ENCODE measurements at places on chromosomes 5 and 9. TPM values are rescaled to one million over a fixed set of nuclear protein-coding genes. Genes with fewer than 3 reads are reported as not detected.

DNA sequence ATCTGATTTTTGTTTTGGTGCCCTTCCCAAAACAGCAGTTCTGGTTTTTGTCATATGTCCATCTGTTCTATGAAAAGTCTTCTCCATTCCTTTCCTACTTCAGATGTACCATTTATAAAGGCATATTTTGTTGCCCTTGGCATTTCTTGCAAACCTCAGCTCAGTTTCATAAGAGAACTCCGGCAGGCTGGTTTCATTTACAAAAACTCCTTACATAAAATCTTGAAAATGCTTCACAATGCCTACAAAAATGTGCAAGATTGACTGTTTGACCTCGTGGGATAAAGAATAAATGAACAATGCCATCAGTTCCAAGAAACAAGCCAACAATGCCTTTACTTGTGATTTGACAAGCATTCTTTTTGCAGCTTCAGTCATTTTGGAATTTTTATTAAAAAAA lies 39.1 kb upstream of the CTNNAL1 start:
- H3K27me3 ChIP-seq, result no peaks in the 10 kb centered on the region
- peaks cover 15% of the 10 kb centered on the region for H3K36me3 ChIP-seq
- H3K4me1 ChIP-seq, result no peaks in the 10 kb centered on the region
- no peak overlapping the region for H3K27ac ChIP-seq

DNA sequence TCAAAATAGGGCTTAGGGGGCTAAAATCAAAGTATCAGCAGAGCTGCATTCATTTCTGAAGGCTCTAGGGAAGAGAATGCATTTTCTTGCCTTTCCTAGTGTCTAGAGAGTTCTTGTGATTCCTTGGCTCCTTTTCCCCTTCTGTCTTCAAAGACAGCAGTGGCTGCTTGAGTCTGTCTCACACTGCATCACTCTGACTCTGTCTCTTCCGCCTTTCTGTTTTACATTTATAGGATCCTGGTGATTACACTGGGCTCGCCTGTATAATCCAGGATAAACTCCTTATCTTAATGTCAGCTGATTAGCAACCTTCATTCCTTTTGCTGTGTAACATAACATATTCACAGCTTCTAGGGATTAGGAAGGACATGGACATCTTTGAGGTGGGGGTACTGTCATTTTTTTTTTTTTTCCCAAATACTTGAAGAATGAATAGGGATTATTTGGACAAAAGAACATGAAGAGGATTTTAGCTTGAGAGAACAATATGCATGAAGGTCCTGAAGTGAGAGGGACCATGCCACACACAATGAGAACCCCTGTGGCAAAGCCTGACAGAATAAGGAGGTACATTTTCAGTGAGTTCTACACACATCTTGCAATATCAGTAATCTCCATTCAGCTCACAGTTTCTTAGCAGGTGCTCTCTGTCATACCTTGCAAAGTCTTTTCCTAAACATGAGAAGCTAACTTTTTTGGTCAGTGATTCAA lies 267.6 kb downstream of the FAM170A start:
- no peak for DNase-seq
- H3K4me1 ChIP-seq, result no peaks in the 10 kb centered on the region
- no peak overlapping the region for H3K27ac ChIP-seq

DNA sequence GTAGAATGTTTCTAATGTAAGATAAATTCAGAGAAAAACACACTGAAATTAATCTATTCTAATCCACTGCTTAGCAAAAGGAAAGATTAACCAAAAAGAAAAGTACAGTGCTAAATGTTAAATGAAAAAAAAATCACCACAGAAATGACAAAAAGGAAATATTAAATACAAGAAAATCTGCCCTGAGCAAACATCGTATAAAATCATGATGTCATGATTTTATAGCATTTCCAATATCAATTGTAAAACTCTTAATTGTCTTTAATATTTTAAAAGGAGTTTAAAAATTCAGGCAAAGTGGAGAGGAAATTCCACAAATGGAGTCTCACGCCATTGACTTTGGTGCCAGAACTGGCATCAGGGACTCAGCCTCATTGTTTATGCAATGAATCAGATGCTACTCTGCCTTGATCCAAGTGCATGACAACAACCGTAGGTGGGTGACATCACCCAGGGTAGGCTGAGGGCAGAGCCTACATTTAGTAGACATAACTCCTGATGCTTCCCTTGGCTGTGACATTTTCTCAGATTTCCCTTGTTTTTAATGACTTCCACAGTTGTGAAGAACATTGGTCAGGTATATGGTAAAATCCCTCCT lies 696.8 kb downstream of the SEMA5A start:
- H3K36me3 ChIP-seq, result no peaks in the 10 kb centered on the region
- H3K27ac ChIP-seq, result no peak overlapping the region
- no peaks in the 10 kb centered on the region for H3K4me1 ChIP-seq
- H3K27me3 ChIP-seq, result no peaks in the 10 kb centered on the region
- H3K4me3 ChIP-seq, result no peak overlapping the region

GRCh38 chr5:65037831-65038815 lies 269.4 kb downstream of the CWC27 start:
- no peaks in the 10 kb centered on the region for H3K27me3 ChIP-seq
- no peak overlapping the region for H3K4me3 ChIP-seq
- no peaks in the 10 kb centered on the region for H3K36me3 ChIP-seq
- peaks cover 25% of the 10 kb centered on the region for H3K4me1 ChIP-seq
- H3K27ac ChIP-seq, result peak overlapping the region; percentile 93

- H3K27me3 ChIP-seq, result no peaks in the 10 kb centered on the region
- no peak for DNase-seq
- no peak overlapping the region for H3K27ac ChIP-seq
- H3K36me3 ChIP-seq, result no peaks in the 10 kb centered on the region
These were observed 87.9 kb upstream of the POU5F2 start for GRCh38 chr5:93829346-93829745.

GRCh38 chr5:40221796-40222195 lies 457.9 kb upstream of the PTGER4 start:
- no peak for DNase-seq
- no peaks in the 10 kb centered on the region for H3K4me1 ChIP-seq
- no peak overlapping the region for H3K4me3 ChIP-seq
- H3K27me3 ChIP-seq, result no peaks in the 10 kb centered on the region
- no peak overlapping the region for H3K27ac ChIP-seq

GRCh38 chr9:23493219-23493618 lies 332.8 kb downstream of the ELAVL2 start:
- no peak overlapping the region for H3K4me3 ChIP-seq
- H3K4me1 ChIP-seq, result no peaks in the 10 kb centered on the region
- H3K27ac ChIP-seq, result no peak overlapping the region
- DNase-seq, result no peak
- no peaks in the 10 kb centered on the region for H3K36me3 ChIP-seq
- no peaks in the 10 kb centered on the region for H3K27me3 ChIP-seq

DNA sequence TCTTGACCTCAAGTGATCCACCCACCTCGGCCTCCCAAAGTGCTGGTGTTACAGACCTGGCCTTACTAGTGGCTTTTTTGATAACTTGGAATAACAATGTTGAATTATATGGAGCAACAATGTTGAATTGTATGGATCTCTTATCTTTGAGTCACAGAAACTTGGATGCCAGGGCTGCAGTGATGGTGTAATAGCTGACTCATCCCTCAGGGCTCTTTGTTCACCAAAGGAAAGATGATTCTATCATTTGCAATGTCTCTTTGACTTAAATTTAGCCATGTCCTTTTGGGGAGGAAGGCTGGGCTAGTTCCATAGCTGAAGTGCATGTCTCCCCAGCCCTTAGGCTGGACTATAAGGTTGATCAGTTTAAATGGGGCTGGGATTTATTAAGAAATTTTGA lies 172.3 kb downstream of the PDZD2 start:
- no peak overlapping the region for H3K4me3 ChIP-seq
- H3K4me1 ChIP-seq, result no peaks in the 10 kb centered on the region
- no peak overlapping the region for H3K27ac ChIP-seq
- no peaks in the 10 kb centered on the region for H3K27me3 ChIP-seq

DNA sequence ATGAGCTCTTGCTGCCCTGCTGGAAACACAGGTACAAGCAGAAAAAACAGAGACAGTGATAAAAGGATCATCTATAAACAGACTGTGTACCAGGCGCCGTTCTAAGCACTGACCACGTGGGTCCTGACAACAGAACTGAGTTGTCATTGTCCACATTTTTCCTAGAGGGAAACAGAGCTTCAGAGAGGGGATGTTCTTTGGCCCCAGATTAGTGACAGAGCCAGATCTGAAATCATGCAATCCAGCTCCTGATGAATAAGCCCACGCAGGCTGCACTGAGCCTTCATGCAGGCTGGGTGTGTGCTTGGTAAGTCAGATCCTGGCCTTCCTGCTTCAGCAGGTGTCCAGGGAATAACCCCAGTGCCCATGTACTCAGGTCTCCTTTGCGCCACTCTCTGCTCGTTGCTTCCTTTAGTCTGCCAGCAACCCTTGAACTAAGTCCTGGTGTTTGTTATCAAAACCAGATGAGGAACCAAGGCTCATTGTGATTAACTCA lies 22.8 kb upstream of the TCF7 start:
- no peak overlapping the region for H3K4me3 ChIP-seq
- H3K36me3 ChIP-seq, result no peaks in the 10 kb centered on the region
- no peak for DNase-seq
- no peaks in the 10 kb centered on the region for H3K27me3 ChIP-seq

GRCh38 chr5:59503220-59503619 lies 390.3 kb downstream of the PDE4D start:
- no peak overlapping the region for H3K27ac ChIP-seq
- H3K27me3 ChIP-seq, result no peaks in the 10 kb centered on the region
- no peak for DNase-seq
- H3K4me3 ChIP-seq, result no peak overlapping the region
- H3K36me3 ChIP-seq, result no peaks in the 10 kb centered on the region
- H3K4me1 ChIP-seq, result no peaks in the 10 kb centered on the region

DNA sequence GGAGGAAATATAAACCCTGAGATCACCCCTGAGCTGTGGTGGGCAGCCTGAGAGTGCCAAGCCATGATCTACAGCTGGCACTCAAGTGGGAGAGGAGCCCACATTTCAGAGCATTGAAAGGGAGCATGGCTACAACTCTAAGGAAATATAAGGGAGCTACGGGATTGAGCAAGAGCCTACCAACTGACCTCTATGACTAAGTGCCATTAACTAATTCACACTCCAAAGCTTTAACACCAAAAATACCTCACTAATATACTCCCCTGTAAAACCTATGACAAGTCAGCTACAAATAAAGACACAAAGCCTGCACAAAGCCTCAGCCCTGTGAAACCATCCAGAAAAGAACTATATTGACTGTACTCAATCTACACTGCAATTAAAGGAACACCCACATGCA lies 286.8 kb upstream of the RPS23 start:
- H3K27ac ChIP-seq, result no peak overlapping the region
- H3K4me3 ChIP-seq, result no peak overlapping the region
- H3K36me3 ChIP-seq, result no peaks in the 10 kb centered on the region
- DNase-seq, result no peak

DNA sequence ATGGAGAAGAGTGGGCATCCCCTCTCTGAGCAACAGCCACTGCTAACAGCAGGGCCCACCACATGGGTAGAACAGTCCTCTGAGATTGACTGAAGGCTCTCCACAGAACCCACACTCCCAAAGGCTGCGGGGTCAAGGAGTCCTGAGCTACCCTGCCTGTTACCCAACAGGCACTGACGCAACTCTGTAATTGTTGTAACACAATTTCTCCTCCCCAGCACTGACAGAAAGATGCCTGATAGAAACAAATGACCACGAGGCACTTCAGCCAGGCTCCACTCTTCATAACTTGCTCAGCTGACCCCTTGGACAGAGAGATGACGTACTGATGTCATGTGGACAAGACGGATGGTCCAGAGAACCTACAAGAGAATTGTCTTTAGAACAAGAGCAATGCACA lies 220.7 kb downstream of the SPOCK1 start:
- no peak overlapping the region for H3K4me3 ChIP-seq
- DNase-seq, result no peak
- H3K27ac ChIP-seq, result no peak overlapping the region
- H3K36me3 ChIP-seq, result no peaks in the 10 kb centered on the region
- no peaks in the 10 kb centered on the region for H3K27me3 ChIP-seq

DNA sequence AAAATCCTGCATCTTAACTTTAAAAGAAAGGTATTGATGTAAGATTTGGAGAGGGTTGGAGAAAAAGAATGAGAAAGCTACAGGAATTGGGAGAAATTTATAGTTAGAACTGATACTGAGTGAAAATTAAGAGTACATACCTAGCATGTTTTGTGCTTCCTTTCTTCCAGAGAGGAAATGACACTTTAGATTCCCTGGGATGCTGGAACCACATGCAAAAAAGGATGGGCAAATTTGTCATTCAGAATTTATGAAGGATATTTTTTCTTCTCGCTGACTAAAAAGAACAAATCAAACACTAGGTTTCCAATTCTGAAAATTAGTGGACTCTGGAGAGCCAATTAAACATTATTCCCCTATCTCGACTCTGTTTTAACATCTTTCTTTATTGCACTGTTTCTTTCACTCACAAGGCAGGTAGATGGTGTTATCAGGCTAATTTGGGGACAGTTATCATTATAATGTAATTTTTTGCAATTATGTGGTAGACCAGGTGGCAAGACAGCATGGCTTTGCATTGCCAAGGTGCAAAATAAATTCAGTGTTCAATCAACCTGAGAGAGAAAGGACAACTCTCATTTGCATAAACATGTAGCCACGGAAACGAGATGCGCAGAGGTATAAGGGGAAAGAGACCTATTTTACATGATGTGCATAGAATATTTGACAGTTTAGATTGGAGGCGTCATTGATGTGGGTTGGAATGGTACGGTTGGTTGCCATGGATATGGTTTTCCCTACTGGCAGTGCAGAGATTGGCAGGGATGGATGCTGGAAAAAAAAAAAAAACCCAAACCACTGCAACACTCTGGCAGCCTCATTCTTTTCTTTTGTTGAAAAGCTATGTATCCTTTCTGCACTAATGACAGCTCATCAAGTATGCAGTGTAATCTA lies 320.4 kb upstream of the CCNH start:
- no peaks in the 10 kb centered on the region for H3K36me3 ChIP-seq
- no peak for DNase-seq
- H3K4me3 ChIP-seq, result no peak overlapping the region
- H3K27me3 ChIP-seq, result no peaks in the 10 kb centered on the region

The SPOCK1 gene
- total RNA-seq, result 0.91 TPM

The IL4 gene
- not detected for total RNA-seq

The MGAT1 gene
- total RNA-seq, result 307 TPM

The RASGEF1C gene
- not detected for total RNA-seq

The GHR gene
- 4.2 TPM for total RNA-seq

The OTULINL gene
- total RNA-seq, result 194 TPM

All from upper lobe of left lung (tissue), 6 donors.